GM12892 (cell line): ENCODE measurements at places on chromosomes 2 and 18.
A peak's percentile ranks its signal among the peaks of the same experiment; 100 is the strongest.

DNA sequence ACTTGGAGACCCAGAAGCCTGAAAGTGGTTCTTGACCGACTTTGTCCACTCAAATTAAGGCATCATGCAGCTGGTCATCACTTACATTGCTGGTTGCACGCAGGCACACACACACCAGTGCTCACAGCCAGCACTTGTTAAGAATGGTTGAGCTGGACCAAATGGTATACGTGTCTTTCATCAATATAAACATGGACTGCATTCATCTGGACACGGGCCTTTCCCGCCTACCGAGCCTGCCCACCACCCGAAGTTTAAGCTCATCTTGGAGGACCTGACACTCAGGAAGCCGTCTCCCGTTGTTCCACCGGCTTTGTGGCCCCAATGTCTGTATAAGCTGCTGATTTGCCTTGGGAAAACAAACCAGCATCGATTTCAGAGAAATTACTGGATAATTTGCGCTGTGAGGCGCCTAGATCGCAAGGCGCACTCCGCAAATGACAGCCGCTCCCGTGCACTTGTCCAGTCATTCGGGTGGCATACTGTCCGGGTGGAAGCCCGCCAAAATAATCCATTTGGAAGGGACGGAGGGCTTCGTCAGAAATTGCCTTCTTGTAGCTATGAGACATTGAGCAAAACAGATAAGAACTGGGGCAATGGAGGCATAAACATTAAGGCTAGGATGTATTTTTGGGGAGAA lies 40.1 kb upstream of the AKAIN1 start:
- DNase-seq: no peak

DNA sequence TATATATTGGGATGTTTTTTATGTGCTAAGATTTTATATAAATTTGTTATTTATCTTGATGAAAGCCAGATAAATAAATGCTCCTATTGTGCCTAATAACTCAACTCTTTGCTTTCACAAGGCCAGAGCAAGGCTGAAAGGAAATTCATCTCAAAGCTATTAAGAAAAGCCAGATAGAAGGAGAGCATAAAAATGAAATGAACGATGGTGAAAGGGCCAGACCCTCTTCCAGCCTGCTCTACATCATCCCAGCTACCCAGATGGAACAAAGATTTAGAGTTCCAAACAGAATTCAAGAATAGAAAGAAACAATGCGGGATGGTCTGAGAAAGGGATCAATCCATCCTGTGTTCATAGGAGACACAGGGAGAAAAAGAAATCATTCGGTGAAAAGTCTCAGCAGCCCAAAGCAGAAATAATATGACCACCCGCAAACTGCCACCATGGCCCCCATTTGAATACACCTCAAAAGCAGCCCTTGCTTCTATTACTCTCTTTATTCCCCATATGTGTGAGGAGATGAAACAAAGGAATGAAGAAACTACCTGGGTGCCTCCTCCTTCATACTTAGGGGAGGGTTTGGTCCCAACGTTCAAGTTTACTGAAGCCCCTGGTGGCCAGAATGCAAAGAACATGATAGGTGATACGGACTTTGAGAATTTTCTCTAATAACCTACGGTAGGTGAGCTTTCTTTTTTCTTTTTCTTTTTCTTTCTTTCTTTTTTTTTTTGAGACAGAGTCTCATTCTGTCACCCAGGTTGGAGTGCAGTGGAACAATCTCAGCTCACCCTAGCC lies 110.1 kb upstream of the FBXO11 start:
- DNase-seq: no peak

GRCh38 chr18:21242141-21242779 lies at the start of gene GREB1L:
Gene GREB1L (plus strand): TSS chr18:21242232. CDS start chr18:21383519, 141,287 bp downstream.
- DNase-seq: peak; percentile 22

- no peak for DNase-seq
Measured at GRCh38 chr18:50659091-50660003, 99.5 kb downstream of the MAPK4 start.

DNA sequence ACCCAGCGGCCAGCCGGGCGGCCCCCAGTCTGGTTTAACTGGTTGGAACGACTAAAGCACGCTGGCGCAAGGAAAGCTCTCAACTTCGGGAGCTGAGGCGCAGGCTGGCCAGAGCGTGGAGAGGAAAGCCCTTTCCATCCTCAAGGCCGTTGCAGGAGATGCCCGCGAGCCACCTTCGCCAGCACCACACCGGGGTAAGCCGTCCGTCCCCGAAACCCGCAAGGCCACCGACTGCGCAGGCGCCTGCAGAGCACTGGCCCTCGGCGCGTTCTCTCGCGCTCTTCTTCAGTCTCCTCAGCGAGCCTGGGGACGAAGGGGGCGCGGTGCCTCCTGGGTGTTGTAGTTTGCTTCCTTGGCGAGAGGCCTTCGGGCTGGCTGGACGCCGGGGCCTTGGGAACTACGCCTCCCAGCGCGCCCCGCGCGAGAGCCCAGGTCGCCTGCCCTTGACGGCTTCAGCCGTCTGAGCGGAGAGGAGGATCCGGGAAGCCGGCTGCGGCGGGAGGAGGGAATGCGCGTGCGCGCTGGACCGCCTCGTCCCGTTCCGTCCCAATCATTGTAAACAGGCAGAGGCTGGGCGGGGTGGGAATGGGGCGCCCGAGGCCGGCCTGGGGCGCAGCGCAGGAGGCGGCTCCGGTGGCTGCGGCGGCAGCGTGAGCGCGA lies at the start of gene RALBP1:
TSS of gene RALBP1 (plus strand) at position 531 of the 660 bp plus-strand sequence. CDS start 37,533 bp downstream, outside the sequence.
- peak; percentile 94 for DNase-seq

- no peak for DNase-seq
Measured at GRCh38 chr2:71507476-71507875, 54.1 kb downstream of the DYSF start.

DNA sequence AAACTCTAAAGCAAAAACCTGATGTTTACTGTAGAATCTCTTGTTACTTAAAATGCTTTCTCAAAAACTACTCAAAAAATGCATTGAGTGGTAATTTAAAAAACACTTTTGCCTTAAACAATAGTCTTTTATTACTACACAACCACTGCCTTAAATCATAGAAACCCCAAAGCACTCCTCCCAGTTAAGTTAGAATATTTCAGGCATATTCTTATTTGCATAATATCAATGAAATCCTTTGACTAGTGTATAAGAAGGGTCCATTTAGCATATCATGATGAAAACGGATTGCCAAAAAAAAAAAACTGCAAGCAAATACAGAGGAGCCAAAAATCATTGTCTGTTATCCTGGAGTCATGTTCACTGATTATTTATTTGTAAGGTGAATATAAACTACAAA lies 119.2 kb downstream of the PTPRM start:
- DNase-seq: no peak

DNA sequence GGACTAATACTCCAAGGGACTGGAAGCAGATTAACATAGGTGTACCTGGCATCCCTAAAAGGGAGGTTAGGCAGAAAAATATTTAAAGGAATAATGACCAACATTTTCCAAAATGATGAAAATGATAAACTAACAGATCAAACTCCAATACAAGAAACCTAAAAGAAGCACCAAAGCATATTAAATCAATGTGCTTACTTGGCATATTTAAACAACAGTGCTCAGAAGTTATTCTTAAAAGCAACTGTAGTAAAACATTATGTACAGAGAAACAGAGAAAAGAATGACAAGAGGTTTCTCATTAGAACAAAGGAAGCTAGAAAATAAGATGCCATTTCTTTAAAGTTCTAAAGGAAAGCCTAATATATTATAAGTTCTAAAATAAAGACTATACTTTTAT lies 947.3 kb upstream of the TMEFF2 start:
- DNase-seq: no peak

GRCh38 chr2:233061591-233062450 lies 1.7 kb downstream of the INPP5D start:
- no peak for DNase-seq

DNA sequence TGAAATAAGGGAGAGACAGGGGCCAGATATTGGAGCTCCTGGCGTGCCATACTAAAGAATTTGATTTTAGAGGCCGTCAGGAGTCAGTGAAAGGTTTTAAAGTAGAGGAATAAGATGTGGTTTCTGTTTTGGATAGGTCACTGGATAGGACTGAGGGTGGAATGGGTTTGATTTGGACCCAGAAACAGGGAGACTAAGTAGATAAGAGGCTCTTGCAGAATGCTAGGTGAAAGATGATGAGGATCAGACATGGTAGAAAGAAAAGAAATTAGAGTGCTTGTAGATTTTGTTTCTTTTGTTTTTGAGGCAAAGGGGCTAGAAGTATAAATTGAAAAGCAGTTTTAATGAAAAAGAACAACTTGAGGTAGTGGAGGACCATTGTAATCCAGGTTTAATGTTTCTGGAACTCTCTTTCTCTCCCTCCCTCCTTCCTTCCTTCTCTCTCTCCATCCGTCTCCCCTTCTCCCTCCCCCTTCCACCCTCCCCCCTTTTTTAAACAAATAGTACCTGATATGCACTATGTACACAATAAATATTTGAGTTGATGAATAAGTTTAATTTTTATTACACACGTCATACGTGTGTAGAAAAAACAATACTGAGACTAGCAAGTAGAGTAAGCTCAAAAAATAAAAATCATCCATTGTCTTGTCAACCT lies 1.9 kb downstream of the NDUFV2 start:
- DNase-seq: no peak

- DNase-seq: no peak
Measured at GRCh38 chr2:40178971-40179370, 272.9 kb downstream of the SLC8A1 start.

DNA sequence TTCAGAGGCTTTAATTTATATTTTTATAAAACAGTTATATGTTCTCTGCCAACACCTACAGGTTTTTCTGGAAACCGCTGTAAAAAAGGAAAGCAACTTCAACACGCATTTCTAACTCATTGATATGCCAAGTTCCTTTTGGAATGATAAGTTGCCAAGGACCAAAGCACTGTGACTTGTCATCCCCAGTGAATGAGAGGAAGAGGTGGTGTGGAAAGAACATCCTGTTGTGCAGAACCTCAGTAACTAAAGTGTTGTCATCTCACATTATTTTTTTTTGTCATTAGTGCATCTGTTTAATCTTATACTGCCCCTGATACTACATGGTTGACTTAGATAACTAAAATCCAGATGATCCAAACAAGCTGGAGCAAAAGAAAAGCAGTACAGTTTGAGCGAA lies 96.0 kb upstream of the NEUROD1 start:
- no peak for DNase-seq

DNA sequence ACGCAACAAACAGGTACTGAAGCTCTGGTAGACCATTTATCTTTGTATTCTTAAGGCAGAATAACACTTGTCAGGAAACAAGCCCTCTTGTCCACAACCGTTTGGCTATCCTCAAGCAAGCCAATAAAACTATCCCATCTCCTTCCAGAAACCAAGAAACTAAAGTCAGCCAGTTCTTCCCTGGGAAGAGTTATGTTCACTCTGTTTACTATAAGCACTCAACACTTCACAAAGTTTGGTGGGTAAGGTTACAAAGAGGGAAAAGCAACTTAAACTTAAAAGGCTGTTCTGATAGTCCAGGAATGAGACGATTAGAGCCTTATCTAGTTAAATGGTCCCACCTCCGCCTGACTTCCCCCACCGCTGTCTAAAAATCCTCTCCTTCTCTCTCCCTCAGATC lies 25.6 kb downstream of the LRP2 start:
- no peak for DNase-seq

DNA sequence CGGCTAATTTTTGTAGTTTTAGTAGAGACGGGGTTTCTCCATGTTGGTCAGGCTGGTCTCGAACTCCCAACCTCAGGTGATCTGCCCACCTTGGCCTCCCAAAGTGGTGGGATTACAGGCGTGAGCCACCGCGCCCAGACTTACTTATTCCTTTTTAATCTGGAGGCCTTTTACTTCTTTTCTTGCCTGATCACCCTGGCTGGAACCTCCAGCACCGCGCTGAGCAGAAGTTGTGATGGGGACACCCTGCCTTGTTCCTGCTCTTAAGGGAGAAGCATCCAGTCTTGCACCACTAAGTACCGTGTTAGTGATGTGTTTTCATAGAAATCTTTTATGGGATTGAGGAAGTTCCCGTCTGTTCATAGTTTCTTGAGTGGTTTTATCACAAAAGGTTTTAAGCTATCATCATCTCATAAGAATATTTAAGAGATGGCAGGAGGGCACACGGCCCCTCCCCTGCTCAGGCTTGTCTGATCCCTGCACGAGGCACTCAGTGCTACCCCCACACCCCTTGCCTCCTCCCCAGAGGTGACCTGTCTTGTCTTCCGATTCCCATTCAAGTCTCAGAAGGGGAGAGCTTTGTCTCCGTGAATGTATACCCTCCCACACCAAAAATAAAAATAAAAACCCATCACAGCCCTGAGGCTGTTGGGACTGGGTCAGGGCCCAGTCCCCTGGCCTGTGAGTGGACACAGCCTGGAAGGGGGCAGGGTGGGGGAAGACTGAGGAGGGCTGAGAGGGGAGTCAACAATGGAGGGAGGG lies 65.3 kb upstream of the SMAD7 start:
- DNase-seq: no peak

- no peak for DNase-seq
Measured at GRCh38 chr2:143954186-143954585, 565.7 kb downstream of the ZEB2 start.

GRCh38 chr18:53025247-53025646 lies 685.2 kb downstream of the DCC start:
- no peak for DNase-seq

GRCh38 chr2:100376836-100377235 lies 40.6 kb downstream of the CHST10 start:
- no peak for DNase-seq

GRCh38 chr18:31101183-31102024 lies 817 bp downstream of the DSC2 start:
- DNase-seq: no peak

DNA sequence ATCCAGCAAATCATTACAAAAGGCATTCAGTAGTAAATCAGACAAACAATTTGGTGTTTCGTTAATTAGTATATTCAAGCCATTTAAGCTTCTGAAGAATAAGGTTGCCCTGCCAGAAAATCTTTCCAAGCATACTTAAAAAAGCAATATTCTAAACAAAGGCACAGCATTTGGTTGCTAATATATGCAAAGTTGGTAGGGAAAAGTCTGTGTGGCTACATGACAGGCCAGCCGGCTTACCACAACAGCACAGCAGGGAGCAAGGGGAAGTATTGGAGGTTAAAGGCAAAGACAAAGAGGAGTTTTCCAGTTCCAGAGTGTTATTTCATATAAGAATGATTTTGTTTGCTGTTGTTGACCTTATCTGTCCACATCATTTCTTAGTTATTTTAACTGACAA lies 282.3 kb downstream of the MBD5 start:
- DNase-seq: no peak

DNA sequence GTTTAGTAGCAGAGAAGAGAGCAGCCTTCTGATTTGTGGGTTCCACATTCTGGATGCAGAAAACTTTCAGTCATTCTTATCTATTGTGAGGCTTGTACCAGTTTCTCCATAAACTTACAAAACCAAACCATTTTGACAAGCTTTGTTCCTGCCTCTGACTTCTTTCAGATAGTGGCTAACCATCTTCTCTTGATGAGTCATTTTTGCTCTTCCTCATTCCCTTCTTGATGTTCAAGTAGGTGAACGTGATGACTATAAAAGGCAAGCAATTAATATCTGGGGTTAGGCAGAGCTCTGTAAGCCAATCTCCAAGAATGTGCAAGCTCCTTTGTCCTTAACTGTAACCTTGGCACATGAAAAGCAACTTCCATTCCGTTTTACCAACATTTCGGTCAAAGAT lies 2083.1 kb upstream of the PIK3C3 start:
- no peak for DNase-seq
